PC-3 (cell line): ENCODE measurements at places on chromosomes 2 and 18. TPM values are rescaled to one million over a fixed set of nuclear protein-coding genes. Genes with fewer than 3 reads are reported as not detected.

DNA sequence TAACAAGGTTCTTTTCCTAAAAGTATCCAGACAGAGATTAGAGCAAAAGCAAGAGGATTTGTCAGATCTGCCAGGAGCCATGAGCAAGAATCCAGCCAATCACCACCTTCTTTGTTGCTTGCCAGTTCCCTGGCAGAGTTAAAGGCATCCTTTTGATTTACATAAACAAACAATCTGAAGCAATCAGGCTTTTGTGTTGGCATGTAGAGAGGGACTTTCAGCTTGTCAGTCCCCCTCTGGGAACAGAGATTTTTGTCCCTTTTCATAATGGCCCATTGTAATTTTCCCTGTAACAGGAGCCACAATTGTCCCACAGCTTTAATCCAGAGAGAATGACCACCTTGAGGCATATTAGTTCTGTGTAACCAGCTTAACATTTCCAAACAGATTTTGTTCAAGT, at the start of gene ERMN:
TSS of gene ERMN (minus strand) at position 39 of the 400 bp plus-strand sequence. CDS start 182 bp downstream, outside the sequence.
- no peak for DNase-seq

DNA sequence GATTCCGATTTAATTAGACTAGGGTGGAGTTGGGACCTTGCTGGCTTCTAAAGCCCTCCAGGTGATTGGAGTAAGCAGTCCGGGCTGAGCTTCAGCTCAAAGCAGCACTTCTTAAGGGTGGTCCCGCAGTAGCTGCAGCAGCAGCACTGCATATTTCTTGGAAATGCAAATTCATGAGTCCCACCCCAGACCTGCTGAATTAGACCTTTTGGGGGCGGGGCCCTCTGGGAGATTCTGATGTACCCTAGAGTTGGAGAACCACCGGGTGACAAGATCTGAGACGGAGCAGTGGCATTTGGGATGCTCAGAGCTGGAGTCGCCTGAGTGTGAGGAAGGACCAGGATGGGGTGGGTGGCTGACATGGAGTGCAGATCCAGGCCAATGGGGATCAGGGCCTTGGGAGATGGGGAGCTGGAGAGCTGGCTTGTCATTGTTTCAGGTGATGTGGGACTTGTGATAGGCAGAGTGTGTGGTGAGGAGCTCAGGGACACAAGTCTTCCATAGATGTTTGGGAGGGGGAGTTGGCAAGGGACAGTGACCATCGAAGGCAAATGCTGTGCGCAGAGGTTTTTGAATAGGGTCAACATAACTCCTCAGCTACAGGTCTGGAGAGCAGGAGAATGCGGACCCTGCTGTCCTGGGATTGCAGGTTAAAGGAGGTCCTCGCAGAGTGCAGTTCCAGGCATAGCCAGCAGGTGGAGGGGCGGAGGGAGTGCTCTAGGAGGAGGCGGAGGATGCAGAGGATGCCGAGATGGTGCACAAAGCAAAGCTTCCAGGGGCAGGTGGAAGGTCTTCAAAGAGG, 130.9 kb upstream of the RAB12 start:
- DNase-seq: peak; percentile 84

DNA sequence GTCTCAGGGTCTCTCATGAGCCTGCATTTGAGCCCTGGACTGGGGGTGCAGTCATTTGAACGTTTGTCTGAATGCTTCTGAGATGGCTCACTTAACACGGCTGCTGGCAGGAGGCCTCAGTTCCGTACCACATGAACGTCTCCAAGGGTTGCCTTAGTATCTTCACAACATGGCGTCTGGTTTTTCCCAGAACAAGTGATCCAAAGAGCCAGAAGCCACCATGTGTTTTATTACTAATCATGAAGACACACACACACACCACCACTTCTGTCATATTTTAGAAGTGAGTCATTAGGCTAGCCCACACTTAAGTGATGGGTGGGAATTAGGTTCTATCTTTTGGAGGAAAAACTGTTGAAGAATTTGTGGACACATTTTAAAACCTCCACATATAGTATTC, 15.0 kb upstream of the MYO1B start:
- peak; percentile 69 for DNase-seq

DNA sequence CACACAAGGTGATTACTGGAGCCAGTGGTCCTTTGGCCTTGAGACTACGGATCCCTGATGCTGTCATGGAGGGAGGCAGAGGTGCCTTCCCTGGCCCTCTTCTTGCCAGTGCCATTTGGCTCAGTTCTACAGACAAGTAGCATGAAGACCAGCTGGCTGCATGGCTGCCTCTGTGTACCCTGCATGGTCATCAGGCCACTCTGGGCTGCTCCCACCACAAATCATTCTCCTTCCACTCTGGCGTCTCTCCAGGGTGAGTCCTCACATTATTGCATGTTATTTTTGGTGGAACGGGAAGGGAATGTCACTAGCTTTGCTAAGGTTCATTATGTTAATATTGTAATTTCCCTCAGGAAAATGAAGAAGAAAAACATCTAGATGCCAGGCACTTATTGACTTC, 229.8 kb downstream of the VAPA start:
- DNase-seq: no peak

DNA sequence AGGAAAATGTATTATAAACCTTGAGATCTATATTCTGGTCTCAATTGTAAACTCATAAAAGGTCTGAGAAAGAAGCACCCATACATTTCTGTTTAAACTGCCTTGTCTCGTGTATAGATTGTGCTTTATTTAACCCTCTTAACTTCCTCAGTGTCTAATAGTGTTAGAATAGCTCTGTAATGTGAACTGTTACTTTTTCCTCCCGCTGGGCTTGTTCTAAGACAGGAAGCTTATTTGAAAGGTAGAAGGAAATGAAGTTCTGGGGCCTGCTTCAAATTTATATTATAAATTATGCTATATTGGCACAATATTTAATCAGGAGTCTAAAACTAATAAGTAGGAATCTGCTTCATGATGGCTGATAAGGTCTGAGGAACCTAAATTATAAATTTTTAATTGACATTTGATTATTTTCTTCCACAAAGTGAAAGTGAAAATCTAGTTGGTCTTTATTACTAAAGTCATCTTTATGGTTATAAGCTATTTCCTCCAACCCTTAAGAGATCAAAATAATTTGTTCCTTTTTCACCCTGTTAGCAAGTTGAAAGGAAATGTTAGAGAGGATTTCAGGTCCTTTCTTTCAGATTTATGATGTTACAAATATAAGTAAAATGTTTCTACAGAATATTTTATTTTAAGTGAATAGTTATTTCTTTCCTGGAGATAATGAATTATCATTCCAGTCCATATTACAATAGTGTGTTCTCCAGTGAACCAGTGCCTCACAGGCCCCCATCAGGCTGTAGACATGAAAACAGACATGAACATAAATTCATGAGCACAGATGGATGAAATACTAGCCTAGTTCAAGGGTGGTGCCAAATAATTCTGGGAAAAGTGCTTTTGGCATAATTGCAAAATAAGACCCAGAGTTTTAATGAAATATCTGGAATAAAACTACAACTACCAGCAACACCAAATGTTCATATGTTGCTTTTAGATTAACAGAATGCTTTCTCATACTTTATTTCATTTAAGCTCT, 7.9 kb downstream of the MFSD6 start:
- DNase-seq: no peak

- DNase-seq: no peak
Measured at GRCh38 chr2:34844629-34845028, 1245.5 kb upstream of the FAM98A start.

The DNER gene
- total RNA-seq: 1.1 and 4.0 TPM in 2 replicates

The EMILIN1 gene
- 0.69 and 0.75 TPM in 2 replicates for total RNA-seq

The PLCD4 gene
- total RNA-seq: 5.6 and 11.7 TPM in 2 replicates

The TFCP2L1 gene
- total RNA-seq: 2.4 and 3.5 TPM in 2 replicates
